Heart left ventricle (tissue), 16 donors: ENCODE measurements at places on chromosomes 4 and X.

DNA sequence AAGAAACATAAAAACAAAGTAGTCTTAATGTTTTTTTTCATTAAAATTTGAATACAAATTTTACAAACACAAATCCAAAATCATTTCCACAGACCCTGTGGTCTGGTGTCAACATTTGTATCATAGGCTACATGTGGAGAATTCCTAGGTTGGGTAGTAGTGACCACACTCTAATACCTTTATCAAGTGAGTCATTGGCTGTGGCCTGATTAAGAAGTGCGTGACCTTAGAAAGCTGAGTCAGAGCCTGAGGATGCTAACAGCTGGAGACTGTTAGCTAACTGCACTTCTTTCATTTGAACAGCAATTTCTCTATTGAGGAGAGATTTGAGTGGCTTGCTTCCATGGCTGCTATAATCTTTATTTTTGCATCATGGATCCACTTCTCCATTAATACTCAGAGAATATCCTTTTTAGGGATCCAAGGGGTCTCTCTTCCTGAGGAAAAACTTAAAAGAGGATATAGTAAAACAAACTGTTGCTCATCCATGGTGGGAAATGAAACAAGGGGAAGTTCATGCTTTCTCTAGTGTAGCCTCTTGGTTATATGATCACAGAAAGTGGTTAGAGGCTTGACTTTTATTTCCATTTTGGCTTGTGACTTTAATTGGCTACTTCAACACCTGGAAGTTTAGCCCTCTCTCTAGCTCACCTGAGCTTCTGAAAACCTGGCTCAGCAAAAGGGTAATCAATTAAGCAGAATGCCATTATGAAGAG, 335.8 kb downstream of the PABPC4L start:
- no peak for DNase-seq

DNA sequence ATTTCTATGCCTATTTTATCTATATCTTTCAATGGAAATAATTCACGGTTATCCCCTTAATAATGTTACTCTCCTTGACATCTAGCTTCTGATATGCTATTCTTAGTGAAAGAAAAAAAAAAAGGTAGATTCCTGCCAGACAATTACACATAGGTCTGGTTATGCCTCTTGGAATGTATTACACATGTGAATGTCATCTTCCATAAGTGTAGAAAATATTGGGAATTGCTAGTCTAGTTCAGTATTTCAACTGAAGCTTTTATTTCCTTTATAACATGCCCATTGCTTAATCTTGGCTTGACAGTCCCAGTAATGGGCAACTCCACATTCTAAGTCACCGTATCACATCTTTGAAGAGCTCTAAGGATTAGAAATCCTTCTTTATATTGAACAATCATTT, 25.4 kb upstream of the PPP1R2C start:
- no peak for DNase-seq

DNA sequence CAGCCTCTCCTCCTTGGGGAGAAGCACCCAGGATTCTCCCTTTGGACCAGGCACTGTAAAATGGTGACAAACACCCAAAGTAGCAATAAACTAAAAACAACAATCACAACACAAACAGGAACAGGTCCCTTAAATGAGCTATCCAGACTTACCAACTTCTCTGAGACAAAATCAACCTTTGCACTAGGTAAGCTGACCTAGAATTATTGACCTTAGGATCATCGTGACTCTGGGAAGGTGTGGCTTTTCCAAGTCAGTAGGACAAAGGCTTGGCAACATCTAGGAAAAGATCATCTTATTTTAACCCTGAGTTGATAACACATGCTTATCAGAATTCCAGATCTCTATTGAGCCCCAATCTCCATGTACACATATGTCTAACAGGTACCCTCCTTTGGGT, 166.7 kb downstream of the PRDM5 start:
- no peak for DNase-seq

DNA sequence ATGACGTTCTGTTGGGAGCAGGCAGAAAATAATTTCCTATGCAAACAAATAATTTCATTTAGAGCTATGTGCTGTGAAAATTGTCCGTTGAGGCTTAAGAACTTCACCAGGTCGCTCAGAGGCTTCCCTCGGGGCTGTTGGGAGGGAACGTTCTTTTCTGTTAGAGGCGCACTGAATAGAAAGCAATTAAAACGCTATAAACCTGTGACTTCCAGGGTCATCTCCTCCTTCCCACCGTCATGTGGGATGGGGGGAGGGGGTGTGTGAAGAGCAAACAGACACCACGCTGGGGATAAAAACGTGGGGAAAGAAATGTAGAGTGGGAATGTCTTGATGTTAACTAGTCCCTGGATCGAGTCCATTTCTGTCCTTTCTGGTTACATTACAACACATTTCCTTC, 35.2 kb upstream of the ZNF518B start:
- no peak for DNase-seq

- no peak for DNase-seq
Observed at GRCh38 chr4:6775746-6776145, 6.8 kb upstream of the KIAA0232 start.

DNA sequence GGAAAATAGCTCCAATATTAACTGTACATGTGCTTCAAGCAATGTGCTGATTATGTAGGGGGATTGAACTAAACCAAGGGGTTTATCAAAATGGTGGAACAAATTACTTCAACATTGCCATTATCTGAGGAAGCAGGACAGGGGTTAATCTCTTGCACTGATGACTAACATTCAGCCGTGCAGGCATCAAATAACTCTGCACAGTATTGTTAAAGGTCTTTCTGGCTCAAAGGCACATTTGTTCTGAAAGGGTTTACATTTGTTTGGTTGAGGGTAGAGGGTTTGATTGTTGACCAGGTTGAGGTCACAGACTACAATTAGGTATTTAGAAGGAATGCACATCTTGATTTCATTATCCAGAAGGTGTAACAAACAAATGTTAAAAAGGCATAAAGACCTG, 32.2 kb upstream of the CCSER1 start:
- no peak for DNase-seq

- DNase-seq, result peak; percentile 54
Observed at GRCh38 chrX:1384658-1385252, 7.2 kb downstream of the SLC25A6 start.

DNA sequence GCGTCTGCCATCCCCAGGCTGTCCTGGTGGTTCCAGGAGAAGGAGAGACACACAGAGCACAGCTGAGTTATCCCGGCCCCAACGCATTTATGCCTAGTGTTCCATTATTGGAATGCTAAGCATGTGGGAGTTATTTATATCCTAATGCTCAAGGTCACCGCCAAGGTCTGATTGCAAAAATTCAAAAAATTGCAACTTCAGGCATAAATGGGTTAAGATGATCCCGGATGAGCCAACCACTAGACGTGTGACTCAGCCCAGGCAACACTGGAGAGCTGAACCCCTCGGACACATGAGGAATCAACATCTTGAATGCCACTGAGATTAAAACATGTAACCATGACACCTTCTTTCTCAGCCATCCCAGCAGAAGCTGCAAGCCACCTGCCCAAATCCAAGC, 3.8 kb upstream of the ZCCHC4 start:
- DNase-seq, result no peak

- DNase-seq, result no peak
Observed at GRCh38 chr4:68658672-68659071, 11.8 kb downstream of the UGT2B15 start.

GRCh38 chrX:8846266-8846665, 45.1 kb upstream of the FAM9A start:
- DNase-seq, result no peak

DNA sequence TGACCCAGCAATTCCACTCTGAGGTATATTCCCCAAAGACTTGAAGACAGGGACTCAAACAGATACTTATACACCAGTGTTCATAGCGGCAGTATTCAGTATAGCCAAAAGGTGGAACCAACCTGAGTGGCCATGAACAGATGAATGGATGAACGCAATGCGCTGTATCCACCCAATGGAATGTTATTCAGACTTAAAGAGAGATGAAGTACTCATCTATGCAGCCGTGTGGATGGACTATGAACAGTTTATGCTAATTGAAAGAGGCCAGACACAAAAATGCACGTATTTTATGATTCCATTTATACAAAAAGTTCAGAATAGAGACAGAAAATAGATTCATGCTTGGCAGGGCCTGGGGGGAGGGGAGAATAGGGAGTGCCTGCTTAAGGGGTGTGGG, 26.3 kb downstream of the PRPS2 start:
- DNase-seq, result no peak

DNA sequence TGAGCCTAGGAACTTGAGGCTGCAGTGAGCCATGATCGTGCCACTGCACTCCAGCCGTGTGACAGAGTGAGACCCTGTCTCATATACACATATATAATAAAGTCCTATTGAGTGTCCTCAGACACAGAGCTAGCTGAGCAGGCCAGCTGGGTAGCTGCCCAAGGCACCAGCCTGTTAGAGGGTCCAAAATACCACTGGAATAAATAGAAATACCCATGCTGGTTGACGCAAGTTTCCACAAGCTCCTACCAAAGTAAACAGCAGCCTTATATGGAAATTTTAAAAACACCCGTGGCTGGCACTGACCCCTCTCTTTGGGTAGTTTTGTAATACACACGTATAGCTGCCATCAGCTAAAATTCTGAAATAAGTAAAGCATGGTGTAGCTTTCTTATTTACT, 348.6 kb downstream of the BCOR start:
- no peak for DNase-seq

GRCh38 chr4:27692158-27692557, 831.5 kb downstream of the STIM2 start:
- no peak for DNase-seq

GRCh38 chr4:152478461-152479237, 57.2 kb downstream of the FBXW7 start:
- DNase-seq, result no peak

- DNase-seq, result no peak
Observed at GRCh38 chr4:129092631-129093190, 628 bp downstream of the SCLT1 start.

- no peak for DNase-seq
Observed at GRCh38 chr4:6442555-6442954, 29.9 kb downstream of the PPP2R2C start.

GRCh38 chr4:66482186-66482585, 811.9 kb upstream of the EPHA5 start:
- no peak for DNase-seq

GRCh38 chrX:120453985-120454384, 15.1 kb downstream of the LAMP2 start:
- no peak for DNase-seq

GRCh38 chrX:13790206-13791131, 26.4 kb downstream of the GPM6B start:
- no peak for DNase-seq

GRCh38 chr4:6188687-6189305, 11.6 kb downstream of the JAKMIP1 start:
- no peak for DNase-seq

DNA sequence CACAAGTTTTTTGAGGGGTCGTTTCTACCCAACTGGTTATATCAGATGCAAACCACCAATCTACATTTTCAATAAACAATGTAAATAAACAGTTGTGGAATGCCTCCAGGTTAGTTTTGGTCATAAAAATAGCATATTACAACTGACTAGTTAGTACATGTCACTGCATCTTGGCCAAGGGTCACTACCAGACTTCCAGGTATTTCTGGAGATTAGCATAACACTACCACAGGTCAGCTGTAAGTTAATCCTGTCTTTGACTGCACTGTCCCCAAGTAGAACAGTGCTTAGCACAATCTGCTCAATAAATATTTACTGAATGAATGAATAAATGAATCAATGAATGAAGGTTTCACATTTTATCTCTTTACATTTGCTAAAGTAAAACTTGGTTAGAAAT, 64.4 kb downstream of the TBC1D19 start:
- DNase-seq, result no peak

DNA sequence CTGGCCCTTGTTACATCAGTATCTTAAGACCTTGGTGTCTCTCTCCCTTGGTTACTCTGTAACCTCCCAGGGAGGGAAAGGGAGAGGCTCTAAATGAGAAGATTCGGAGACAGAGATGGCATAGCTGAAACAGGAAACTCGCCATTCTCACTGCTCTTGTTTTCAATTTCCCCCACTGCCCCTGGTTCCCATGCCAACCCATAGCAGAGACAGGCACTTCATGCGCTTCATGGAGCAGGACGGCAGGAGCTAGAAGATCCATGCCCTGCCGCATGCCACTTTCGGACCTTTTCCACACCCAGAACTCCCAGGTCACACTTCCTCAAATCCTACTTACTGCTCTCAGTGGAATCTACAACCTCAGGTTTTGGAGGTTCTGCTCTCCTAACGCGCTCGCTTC, 3.1 kb downstream of the ZMYM3 start:
- DNase-seq, result no peak

DNA sequence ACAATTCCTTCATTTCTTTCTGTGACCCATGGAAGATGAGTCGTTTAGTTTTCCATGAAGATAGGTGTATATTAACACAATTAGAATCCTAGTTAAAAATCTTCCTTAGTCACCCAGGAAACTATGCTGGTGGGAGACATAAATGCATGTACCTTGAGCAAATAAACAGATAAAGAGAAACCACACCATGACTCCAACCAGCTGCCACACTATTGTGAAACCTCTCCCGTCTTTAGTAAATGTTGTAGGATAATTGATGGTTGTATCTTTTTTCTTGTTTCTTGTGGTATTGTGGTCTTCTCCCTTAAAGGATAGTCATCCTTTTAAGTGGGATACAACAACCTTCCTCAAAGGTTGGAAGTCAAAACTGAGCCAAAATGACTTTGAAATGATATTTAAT, 103.8 kb upstream of the LEF1 start:
- no peak for DNase-seq

GRCh38 chr4:184693056-184693455, 40.8 kb downstream of the CENPU start:
- no peak for DNase-seq
